Breast epithelium (tissue), 4 donors: ENCODE measurements at places on chromosomes 6 and 20.

DNA sequence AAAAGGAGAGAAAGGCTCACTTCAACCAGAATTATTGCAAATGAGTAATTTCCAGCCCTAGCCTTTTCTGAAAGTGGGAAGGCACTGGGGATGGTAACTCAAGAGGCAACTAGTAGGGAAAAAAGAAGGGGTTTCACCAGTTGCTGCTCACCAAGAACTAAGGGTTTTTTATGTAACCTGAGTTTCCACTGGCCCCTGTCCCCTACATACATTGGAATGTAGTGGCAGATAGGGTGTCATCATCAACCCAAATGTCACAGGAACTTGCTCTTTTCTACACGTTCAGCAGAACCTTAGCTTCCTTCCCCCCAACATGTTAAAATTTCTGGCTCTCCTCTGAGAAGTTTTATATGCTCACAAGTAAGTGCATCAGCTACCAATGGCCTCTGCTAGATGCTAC is 38.2 kb upstream of the PKHD1 start:
- no peaks in the 10 kb centered on the region for H3K36me3 ChIP-seq
- no peak for DNase-seq
- no peak overlapping the region for H3K4me3 ChIP-seq
- H3K27me3 ChIP-seq: no peaks in the 10 kb centered on the region
- no peak overlapping the region for H3K27ac ChIP-seq
- no peaks in the 10 kb centered on the region for H3K4me1 ChIP-seq

DNA sequence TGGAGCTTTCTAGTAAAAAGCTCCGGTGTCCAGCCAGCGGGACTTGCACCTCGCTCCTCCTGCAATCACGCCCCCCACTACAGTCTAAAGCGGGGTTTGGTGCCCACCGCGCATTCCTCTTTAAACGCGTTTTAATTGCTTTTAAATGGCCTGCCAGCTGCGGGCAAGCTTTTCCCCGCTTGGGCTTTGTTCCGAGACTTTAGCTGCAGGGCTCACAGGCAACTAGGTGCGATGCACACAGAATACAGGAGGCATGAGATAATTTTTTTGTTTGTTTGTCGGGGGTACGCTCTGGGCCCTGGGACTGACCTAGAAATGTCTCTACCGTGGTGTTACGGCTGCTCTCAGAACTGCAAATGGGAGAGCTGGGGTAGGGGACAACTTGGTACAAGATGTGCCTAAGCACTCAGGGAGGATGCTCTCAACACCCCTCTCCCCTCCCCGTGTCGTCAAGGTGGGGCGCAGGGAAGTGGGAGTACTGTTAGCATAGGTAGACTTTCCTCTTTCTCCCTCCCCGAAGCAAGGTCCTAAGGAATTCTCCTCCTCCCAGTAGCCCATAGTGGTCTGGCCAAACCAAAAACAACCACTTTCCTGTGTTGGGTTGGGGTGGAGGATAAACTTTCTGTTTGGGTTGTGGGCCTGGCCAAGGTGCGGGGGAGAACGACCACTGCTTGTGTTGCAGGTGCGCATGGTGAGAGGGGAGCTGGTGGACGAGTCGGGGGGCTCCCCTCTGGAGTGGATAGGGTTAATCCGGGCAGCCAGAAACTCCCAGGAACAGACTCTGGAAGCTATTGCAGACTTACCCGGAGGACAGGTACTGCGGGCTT is 1.6 kb downstream of the PRDM13 start:
- peak overlapping the region; percentile 5 for H3K4me3 ChIP-seq
- peaks cover 18% of the 10 kb centered on the region for H3K27me3 ChIP-seq
- H3K4me1 ChIP-seq: peaks cover 10% of the 10 kb centered on the region
- no peak for DNase-seq
- no peak overlapping the region for H3K27ac ChIP-seq

- H3K4me1 ChIP-seq: no peaks in the 10 kb centered on the region
- no peak for DNase-seq
- H3K36me3 ChIP-seq: no peaks in the 10 kb centered on the region
- H3K27ac ChIP-seq: no peak overlapping the region
- no peaks in the 10 kb centered on the region for H3K27me3 ChIP-seq
These were observed 1358.6 kb upstream of the GJE1 start for GRCh38 chr6:140774080-140774505.

DNA sequence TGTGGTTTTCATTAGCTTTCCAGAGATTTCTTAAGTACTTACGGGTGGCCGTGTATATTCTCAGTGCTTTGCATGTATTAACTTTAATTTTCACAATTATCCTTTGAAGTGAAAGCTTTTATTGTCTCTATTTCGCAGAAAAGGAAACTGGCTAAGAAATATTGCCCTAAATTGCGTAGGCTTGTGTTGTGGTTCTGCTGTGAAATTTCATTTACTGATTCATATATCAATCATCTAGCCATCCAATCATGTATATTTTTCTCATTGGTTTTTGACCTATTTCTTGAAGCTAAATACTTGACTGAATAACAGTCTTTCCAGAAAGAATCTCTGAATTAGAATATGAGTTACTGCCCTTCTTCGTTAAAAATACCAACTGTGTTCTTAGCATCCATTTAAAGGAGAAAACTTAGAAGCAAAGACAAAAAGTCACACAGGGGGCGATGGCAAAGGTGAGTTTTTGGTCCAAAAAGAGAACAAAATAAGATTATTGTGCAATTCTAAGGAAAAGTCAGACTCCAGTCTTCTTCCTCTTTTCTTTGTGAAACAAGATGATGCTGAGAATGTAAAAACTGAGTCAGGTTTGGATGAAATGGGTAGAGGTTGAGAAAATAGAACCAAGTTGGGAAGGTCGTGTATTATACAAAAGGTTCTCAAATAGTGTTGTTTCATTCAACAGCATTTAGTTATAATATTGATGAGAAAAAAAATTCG is 1.4 kb downstream of the CYB5R4 start:
- peak overlapping the region; percentile 90 for H3K4me3 ChIP-seq
- H3K27me3 ChIP-seq: no peaks in the 10 kb centered on the region
- no peaks in the 10 kb centered on the region for H3K36me3 ChIP-seq
- no peak overlapping the region for H3K27ac ChIP-seq
- H3K4me1 ChIP-seq: peaks cover 16% of the 10 kb centered on the region

DNA sequence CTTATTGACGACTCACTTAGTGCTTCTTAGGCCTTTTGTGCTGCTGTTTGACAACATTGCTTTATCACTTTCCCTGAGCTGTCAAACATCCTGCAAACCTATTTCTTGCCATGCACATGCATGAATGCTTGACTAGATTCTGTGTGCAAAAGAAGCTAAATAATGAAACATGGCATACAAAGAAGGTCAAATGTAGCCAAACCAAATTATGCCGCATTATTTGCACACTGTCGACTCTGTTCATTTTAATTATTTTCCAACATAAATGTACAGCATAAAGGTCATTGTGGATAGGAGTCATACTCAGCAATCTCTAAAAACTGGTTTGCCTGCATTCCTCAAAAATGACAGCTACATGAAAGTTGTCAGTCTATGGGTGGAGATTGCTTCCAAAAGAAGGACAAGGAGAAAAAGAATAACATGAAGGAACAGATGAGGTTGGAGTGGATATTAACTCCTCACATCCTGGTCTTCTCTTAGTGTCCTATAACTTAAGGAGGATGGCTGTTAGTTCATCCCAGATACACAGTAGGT is 123.1 kb upstream of the STXBP5 start:
- no peak overlapping the region for H3K27ac ChIP-seq
- DNase-seq: no peak
- H3K27me3 ChIP-seq: no peaks in the 10 kb centered on the region
- no peaks in the 10 kb centered on the region for H3K36me3 ChIP-seq
